ENCODE measurements at places on chromosomes 12 and 14.

- DNase-seq: no peak
Observed at GRCh38 chr14:24181371-24182077, 7.1 kb downstream of the IPO4 start.

DNA sequence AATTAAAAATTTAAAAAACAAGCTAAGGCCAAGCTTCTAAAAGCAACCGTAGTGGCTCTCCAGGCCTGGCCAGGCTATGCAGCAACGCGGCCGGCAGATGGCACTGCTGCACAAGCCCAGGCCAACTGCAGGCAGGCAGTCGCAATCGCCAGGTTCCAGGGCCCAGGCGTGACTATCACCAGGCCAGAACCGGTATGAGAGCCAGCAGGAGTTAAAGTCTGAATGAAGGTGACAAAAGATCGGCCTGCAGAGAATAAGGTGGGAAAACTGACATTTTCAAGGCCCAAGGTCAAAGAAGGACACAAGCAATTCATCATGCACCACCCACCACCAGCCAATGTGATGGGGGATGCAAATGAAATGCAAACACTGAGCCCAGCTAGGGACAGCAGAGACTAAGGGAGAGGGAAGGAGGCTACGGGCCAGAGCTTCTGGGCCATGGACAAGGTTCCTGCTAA lies 43.6 kb upstream of the ANO2 start:
- peak; percentile 54 for DNase-seq

DNA sequence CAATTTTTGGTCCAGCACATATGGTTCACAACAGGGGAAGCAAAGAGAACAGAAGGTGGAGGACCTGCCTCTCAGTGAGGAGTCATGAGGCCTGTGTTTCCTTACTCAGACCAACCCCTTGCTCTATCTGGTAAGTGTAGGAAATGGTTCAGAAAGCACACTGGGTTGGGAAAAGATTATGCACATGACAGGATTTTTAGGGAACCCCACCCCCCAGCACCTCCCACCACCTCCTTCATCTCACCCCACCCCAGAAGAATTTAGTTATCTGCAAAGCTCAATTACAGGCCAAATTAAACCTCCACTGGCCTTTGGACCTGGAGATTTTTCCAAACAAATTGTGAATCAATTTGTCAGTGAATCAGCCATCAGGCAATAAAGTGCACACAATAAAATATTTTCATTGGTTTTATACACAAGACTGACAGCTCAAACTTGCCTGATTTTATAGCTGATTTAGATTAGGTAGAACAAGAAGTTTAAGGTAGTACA lies 132.8 kb downstream of the DACT1 start:
- DNase-seq: no peak

- DNase-seq: peak; percentile 80
Observed at GRCh38 chr14:101442451-101442850, 118.8 kb upstream of the DIO3 start.

DNA sequence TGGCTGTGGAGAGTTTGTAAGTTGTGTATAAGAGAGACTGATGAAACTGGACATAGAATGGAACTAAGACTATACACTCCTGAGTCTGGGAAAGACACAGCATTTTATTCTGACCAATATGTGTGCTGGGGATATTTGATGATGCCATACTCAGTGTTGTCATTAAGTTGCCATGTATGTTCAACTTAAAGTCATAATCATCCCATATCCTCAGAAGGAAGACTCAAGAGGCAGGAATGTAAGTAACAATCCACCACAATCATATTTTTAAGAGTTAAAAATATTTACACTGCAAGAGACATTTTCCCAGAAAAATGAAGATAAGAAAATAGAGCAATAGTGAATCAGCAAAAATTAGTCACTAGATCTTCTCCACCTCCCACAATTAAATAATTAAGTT lies 120.1 kb downstream of the MDGA2 start:
- DNase-seq: no peak

DNA sequence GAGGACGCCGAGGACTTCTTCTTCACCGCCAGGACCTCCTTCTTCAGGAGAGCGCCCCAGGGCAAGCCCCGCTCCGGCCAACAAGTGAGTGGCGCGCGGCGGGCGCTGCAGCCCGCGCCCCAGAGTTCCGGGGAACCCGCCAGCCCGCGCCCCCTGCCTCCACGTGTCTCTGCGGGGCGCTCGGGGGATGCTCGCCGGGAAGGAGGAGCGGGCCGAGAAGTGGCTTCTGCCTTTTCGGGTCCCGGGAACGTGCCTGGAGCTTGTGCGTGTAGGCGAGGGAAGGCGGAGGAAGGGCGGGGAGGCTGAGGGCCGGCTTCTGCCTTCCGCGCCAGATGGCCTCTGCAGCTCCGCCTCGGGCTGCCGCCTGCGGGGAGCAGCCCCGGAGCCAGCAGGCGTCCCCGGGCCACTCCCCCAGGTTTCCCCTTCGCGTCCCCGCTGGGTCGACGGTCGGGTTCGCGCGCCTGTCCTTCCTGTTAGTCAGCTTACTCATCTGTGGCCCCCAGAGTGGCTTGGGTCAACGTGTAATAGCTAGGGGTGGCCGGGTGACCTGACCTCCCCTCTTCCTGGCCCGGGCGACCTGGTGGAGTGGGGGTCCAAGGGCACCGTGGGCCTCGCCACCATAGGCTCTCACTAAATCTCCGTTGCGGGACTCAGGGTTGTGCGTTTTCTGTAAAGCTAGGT lies 505 bp downstream of the RASSF3 start:
- peak; percentile 65 for DNase-seq

DNA sequence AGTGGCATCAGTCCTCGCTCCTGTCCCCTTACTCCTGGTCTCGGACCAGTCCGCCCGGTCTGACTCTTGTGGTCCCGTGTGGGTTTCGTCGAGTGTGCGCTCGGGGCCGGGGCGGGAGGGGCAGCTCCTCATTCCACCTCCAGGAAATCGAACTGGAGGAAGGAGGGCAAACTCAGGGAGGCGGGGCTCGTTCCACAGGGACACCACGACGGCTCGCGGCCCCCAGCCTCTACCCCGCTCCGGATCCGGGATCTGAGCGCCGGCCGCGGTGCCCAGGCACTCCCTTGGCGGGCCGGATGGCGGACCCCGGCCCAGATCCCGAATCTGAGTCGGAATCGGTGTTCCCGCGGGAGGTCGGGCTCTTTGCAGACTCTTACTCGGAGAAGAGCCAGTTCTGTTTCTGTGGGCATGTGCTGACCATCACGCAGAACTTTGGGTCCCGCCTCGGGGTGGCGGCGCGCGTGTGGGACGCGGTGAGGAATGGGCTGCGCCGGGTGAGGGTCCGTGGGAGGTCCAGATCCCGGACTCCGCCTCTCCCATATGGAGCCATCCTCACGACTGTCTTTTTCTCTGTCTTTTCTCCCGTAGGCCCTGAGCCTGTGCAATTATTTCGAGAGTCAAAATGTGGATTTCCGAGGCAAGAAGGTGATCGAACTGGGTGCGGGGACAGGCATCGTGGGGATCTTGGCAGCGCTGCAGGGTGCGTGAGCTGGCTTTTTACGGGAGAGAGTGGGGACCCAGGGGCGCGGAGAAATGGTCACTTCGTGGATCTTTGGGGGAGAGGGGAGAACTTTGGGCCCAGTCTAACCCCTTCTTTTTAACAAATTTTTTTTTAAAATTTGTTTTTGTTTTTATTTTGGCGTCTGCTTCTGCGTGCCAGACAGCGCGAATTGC lies at the start of gene EEF1AKMT3:
EEF1AKMT3 (plus strand) TSS at position 186 of the 894 bp plus-strand sequence; CDS start at position 297, 111 bp downstream.
- DNase-seq: no peak

DNA sequence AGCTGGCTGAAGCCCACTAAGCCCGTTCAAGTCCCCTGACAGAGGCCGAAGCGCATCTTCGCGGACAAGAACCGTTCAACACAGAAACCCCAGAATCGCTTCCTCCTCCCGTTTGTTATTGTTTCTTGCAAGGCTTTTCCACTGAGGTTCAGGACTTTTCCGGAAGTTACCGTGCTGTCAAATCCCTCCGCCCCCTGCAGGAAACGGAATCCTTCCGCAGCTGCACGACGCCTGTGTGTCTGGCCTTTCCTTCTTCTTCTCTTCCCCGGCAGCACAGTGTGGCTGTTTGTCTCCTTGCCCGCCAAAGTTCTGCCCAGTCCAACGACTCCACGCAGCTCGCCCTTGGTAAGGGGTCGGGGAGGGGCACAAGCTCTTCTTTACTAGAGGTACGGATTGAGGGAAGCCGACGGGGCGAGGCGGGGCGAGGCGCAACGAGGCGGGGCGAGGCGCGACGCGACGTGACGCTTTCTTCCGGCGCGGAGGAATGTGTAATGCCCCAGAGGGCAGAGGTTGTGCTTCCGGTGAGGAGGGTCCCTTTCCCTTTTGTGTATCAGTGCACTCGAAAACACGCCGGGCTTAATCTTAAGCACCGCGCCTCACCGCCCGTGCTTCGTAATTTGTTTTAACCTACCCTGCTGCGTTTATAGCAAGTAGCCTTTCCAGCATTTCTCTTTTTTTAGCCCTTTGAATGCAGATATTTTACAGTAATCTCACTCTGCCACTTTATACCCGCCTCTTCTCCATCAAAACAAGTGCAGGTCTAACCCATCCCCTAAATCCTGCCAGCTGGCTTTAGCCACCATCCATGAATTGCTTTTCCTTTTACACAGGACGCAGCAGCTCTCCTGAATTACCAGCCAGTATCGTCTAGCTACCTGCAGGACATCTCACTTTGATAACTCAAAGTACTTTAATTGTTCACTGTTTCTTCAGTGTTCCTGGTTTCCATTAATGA lies at the start of gene KDM5A:
KDM5A (minus strand) TSS at position 179 of the 955 bp plus-strand sequence. CDS start 229 bp downstream, outside the sequence.
- DNase-seq: peak; percentile 95

DNA sequence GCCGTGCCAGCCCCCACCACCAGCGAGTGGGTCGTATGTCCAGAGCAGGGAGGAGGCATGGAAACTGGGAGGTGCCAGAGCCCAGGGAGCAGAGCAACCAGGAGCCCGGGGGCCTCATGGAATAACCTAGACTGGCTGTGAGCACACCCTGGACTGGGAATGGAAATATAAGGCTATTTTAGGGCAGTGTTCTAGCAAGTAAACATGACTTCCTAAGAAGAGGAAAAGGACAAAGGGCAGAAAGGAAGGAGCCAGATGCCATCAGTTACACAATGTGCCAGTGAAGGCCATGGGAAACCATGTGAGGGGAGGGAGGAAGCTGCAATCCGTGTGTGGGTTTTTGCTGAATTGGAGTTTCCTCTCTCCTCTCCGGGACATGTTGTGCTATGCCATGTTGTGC lies 18.7 kb upstream of the CPM start:
- no peak for DNase-seq

DNA sequence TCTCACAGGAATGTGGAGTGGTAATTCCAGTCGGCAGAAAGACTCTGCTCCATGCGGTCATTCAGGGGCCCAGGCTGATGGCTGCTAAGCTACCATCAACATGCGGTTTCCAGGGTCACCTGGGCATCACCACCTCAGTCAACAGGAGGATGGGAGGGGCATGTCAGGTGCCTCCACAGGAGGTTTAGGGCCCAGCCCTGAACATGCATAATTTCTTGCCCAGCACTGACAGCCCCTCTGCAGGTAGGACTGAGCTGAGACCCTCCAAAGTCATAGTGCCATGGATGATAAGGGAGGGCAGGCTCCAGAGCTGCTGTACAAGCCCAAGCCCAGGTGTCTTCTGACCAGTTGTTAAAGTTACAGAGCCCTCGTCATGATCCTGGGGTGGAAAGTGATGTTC lies 244.0 kb upstream of the SFSWAP start:
- no peak for DNase-seq

DNA sequence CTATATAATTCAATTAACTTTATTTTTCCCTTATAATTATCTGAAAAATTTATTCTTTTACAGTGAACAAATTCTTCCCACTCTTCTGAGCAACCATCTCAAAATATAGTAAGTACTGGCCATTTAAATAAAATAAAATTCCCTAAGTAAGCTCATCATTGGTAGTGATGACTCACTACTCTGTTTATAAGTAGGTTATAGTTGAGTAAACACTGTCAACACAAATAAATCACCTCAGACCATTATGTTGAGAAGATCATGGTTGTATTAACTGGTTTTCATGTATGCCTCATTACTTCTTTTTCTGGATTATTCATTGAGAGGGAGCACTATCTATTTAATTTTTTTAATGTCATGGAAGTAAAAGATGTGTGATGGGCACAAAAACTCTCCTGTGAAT lies 220.5 kb downstream of the SEC23A start:
- DNase-seq: no peak

DNA sequence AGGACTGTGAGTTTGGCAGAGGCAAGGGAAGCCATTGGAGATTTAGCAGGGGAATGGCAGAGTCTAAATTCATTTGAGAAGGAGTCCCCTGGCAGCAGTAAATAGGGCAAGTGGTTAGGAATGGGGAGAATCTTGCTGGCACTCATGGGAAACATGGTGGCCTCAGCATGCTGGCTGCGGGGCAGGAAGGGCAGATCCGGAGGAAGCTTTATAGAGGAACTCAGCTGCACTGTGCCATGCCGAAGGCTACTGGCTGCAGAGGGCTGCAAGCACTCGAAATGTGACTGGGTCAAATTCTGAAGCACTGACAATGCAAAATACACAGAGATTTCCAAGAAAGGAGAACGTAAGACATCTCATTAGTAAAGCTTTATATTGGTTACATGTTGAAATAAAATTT lies 23.9 kb downstream of the CCNK start:
- DNase-seq: no peak

- no peak for DNase-seq
Observed at GRCh38 chr12:53482626-53483168, 16.6 kb downstream of the MAP3K12 start.

- no peak for DNase-seq
Observed at GRCh38 chr12:11607313-11608081, 42.0 kb upstream of the ETV6 start.

GRCh38 chr12:68446901-68447796 lies 115.0 kb upstream of the MDM1 start:
- no peak for DNase-seq

GRCh38 chr12:2035431-2036055 lies 17.2 kb upstream of the CACNA1C start:
- no peak for DNase-seq

DNA sequence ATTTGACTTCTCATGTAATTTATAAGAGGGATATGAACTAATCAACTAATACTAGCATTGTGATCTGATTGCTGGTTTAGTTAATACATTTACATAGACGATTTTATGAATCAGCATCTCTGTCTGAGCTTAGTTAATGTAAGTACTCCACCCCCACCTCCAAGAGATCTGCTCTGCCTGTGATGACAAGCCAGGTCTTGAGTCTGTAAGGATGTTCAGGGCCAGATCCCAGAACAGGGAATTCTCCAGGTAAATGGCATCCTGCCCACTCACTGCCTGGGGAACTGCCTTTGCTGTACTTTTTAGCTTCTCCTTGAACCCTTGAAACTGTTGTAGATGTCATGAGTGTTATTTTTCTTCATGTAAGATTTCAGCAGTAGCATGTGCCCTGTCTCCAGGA lies 289.8 kb downstream of the RGS6 start:
- DNase-seq: no peak

Measured in CD4-positive, alpha-beta memory T cell (primary cell).